ENCODE measurements at places on chromosomes 2 and 18. TPM values are rescaled to one million over a fixed set of nuclear protein-coding genes. Genes with fewer than 3 reads are reported as not detected.
A peak's percentile ranks its signal among the peaks of the same experiment; 100 is the strongest.

Gene KCNK3
- total RNA-seq: 0.32 TPM

Gene SERPINB11
- total RNA-seq: not detected

Gene FER1L5
- total RNA-seq: not detected

Gene CD226
- total RNA-seq: 0.38 TPM

Gene UNC80
- not detected for total RNA-seq

GRCh38 chr2:25356088-25356487, 14.4 kb upstream of the DNMT3A start:
- DNase-seq: no peak

DNA sequence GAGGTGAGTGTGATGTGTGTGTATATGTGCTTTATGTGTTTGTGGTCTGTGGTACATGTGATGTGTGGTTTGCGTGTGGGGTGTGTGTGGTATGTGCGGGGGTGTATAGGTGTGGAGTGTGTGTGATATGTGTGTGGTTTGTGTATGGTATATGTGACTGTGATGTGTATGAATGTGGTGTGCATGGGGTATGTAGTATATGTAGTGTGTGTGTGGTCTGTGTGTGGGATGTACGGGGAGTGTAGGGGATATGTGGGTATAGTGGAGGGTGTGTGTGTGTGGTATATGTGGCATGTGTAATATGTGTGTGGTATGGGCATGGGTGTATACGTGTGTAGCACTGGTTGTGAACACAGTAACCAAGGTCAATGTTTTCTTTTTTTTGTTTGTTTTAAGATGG, 87.4 kb downstream of the ZNF385B start:
- DNase-seq: no peak

DNA sequence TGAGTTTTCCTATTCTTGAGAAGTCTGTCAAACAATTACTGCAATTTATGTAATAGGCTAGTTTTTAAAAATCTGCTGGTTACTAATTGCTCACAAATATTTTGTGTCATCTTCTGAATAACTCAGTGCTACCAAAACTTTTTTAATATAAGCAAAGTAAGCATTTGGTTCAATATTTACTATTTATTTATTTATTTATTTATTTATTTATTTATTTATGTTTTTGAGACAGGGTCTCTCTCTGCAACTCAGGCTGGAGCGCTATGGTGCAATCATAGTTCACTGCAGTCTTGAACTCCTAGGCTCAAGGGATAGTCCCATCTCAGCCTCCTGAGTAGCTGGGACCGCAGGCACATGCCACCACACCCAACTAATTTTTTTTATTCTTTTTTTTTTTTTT, 60.4 kb upstream of the CDH20 start:
- no peak for DNase-seq

DNA sequence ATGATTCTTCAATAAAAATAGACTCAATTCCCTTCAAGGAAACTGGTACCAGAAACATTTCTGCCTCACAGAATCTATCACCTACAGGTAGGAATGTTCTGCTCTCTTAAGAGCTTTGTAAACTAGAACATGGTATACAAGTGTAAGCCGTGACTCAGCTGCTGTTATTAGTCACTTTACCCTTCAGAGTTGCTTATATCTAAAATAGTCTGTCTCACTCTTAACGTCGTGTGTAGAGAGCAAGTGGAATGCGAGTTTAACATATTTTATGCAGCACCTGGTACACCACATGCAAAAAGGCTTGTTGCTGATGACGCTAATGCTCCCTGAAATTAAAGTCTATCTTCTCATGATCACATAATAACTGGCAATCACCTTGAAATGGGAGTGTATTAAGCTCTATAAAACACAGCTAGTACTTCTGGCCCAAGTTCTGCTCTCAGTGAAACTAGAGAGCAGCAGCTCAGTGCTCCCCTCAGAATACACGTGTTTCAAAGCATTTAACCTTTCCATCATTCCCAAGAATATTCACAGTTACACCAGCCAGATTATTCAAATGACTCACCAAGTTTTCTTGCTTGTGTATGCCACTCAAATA, 420.0 kb downstream of the ZEB2 start:
- DNase-seq: peak; percentile 88

- no peak for DNase-seq
Measured at GRCh38 chr2:65781756-65782155, 349.4 kb upstream of the SPRED2 start.

- no peak for DNase-seq
Measured at GRCh38 chr2:203718087-203718486, 11.6 kb downstream of the CD28 start.

DNA sequence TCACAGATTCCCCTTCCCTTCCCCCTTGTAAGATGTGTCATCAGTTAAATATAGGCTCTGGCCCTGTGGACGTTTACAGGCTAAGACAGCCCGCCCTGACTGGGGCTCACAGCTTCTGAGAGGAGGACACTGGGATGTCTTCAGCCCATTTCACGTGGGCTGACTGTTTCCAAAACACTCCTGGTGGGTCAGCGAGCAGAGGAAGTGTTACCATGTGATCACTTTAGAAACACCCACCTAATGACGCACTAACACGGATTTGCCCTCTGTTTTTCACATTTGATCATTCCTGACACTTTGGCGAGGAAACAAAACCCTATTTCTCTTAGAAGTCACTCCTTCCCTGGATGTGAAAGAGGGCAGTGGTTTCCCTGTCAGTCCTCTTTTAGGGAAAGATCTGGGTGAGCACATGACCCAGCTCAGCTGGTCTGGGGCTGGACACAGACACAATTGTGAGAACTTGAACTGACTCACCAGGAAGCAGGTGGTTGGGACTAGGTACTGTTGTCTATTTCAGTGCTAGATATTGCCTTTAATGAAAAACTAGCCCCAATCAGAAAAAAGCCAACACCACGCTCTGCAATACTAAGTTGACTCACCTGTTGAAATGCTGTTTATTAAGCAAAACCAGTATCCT, 38.8 kb downstream of the BMP10 start:
- peak; percentile 71 for DNase-seq

DNA sequence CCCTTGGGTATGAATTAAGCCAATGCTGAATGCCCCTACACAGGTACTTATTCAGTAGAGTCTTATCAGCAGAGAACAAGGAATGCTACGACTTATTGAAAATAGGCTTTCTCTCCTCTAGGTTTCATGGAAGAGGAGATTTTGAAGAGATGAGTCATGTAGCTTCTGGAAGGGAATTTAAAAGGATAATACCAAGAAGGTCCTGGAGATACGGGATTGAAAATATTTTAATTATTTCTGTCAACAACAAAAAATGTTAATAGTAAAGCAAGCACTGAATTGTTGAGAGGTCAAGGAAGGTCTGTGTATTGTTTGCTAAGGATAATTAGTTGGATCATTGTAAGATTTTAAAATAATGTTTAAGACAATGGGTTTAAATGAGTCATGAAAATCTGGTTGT, 293.0 kb upstream of the SPHKAP start:
- DNase-seq: no peak

DNA sequence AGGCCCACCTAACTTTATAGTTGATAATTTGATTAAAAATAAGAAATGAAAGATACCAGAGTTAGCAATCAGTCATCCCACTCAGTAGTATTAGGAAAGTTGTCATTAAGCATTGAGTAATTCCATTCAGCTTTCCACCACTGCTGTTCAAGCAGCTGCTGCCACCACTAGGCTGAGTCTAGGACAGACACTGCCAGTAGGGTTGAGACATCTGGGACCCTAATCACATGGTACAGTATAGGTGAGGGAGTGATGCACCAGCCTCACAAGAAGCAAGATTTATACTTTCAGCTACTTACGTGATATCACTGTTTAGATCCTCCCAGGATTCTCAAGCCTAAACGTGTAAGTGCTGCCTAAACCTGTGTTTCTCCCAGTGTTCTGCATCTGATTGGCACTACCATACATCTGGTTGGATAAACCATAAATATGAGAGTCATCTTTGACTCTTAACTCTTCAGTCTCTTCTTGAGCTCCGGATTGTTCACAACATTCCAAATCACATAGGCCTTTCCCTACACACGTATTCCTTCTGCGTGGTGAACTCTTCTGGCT, 3.2 kb downstream of the UBXN4 start:
- peak; percentile 60 for DNase-seq

DNA sequence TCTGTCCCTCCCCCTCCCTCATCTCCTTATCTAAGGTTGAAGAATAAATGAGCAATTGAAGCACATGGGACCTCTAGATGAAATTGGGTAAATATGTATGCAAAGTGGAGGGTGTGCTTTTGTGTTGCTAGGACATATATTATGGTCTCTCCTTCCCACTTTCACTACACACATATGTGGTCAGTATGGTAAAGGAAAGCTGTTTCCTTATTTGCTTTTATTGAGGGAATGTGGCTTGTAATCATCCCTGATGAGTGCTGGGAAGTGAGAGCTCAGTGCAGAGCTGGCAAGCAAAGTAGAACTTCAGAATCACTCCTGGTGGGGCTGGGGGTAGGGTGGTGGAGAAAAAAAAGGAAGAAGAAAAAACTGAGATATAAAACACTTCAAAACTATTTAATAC, 189.9 kb upstream of the ATP5MC3 start:
- DNase-seq: no peak

GRCh38 chr2:175880-176820, 87.7 kb downstream of the SH3YL1 start:
- peak; percentile 3 for DNase-seq

- no peak for DNase-seq
Measured at GRCh38 chr2:31221544-31221943, 4.2 kb upstream of the CAPN14 start.

GRCh38 chr2:3454802-3455201, 64.5 kb downstream of the ADI1 start:
- DNase-seq: no peak

DNA sequence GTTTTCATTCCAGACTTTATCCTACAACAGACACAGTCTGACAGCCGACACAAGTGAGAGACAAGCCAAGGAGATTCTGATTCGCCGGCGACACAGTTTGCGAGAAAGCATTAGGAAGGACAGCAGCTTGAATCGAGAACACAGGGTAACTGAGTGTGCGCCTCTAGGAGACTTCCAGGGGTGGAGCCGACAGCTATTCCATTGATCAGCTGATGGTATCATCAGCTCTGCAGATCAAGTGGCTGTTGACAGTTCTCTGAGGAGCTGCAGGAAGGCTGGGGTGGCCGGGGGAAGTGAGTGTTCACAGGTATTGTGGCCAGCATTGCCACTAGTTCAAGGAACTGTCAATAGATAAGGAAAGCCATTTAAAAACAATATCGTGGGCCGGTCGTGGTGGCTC, 57.3 kb upstream of the TMEM182 start:
- DNase-seq: no peak

All from LHCN-M2 (cell line).